Ureter (tissue), 1 donor: ENCODE measurements at places on chromosomes 5 and 9. TPM values are rescaled to one million over a fixed set of nuclear protein-coding genes. Genes with fewer than 3 reads are reported as not detected.

FSTL4 gene
- total RNA-seq = 59.8 TPM

SLC6A19 gene
- not detected for total RNA-seq

- no peak for DNase-seq
These were observed 310.5 kb downstream of the DMAC1 start for GRCh38 chr9:7489036-7489435.

GRCh38 chr9:92706218-92706940 is 36.4 kb upstream of the IPPK start:
- DNase-seq = no peak

SHLD3 gene
- 2.3 TPM for total RNA-seq

- no peak for DNase-seq
These were observed 6.1 kb upstream of the C9orf152 start for GRCh38 chr9:110214090-110214489.

DNA sequence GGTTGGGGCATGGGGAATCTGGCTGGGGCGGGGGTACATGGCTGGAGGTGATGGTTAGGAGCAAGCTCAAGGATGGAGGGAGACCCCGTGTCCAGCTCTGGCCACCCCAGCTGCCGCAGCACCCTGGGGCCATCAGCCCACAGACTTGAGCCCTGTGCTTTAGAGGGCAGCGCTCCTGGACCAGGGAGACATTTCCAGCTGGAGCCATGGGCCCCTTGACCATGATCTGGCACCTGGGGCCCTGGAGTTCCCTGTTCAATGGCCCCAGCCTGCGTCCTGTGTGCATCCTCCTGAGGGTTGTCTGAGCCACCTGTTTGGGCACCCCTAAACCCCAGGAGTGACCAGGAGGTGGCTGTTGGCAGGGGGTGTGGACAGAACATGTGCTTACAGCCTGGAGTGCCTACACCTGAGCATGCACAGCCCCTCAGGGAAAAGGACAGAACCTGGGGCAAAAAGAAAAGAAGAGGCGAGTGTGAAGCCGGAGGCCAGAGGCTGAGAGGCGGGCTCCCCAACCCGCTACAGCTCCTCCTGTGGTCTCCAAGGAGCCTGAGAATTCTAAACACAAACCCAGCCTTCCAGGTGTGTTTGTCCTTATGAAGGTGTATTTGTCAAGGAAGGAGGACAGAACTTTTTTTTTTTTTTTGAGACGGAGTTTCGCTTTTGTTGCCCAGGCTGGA is 126.7 kb downstream of the C9orf50 start:
- DNase-seq = no peak

CDKN2B gene
- total RNA-seq = 6.1 TPM

DNA sequence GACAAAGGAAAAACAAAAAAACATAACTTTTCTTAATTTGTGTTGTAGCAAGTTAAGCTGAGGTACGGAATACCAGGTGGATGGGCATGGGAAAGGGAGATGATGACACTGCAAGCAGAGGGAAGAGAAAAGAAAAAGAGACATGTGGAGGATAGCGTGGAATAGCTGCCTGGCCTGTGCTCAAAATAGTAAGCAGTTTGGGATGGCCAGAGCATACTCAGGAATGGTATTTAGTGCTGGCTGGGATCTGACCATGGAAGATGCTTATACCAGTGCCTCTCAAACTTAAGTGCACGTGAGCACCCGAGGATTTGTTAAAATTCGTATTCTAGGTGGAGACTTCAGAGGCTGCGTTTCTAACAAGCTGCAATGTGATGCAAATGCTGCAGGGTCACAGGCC is 41.3 kb downstream of the LNPEP start:
- DNase-seq = no peak

RANBP17 gene
- 29.3 TPM for total RNA-seq

DNA sequence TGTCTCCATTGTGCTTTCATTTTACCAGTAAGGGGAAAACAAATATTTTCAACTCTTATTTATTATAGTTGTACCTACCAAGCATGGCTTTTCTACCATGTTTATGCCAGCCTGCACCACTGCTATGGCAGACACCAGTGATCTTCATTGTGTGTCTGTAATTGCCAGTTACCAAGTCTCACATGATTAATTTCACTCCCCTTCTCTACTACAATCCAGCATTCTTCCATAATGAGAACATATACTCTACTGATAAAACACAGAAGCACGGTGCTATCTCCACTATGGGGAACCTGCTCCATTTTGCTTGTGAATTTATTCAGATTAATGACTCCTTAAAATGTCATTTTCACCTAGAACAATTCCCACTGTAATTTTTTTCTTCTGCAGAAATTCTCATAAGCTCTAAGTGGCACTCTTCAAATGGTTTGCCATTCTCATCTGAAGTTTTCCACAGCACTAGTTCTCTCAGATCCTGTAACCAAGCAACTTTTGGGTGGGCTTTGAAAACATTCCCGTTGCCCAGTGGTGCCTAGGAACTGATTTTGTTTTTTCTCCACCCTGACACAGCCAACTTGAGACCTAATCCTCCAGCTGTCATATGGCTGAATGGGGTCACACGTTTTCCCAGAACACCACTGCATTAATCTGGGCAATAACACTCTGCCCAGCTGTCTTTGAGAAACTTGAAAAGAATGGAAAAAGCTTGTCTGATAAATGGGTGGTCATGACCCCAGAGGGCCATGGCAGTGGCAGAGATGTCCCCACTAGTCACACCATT is 222.7 kb upstream of the RASEF start:
- DNase-seq = no peak

GRCh38 chr5:97149709-97150108 is 7.3 kb upstream of the LIX1 start:
- DNase-seq = no peak

- DNase-seq = no peak
These were observed 80.5 kb downstream of the FNBP1 start for GRCh38 chr9:129962451-129962864.

GRCh38 chr5:148834689-148835088 is 8.3 kb downstream of the ADRB2 start:
- no peak for DNase-seq

DNA sequence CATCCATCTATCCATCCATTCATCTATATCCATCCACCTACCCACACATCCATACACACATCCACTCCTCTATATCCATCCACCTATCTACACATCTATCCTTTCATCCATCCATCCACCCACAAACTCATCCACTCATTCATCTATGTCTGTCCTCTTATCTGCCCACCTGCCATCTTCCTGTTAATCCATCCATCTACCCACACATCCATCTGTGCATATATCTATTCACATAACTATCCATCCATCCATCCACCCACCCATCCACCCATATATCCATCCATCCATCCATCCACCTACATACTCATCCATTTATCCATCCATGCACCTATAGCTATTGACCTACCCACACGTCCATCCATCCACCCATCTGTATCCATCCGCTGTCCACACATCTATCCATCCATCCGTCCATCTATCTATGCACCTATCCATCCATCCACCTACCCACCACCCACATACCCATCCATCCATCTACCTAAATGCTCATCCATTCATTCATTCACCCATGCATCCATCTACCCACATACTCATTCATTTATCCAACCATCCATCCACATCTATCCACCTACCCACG is 182.1 kb upstream of the TBC1D2 start:
- no peak for DNase-seq

MSMP gene
- total RNA-seq = not detected

SEMA5A gene
- total RNA-seq = 57.0 TPM

OR1L4 gene
- total RNA-seq = not detected

DNA sequence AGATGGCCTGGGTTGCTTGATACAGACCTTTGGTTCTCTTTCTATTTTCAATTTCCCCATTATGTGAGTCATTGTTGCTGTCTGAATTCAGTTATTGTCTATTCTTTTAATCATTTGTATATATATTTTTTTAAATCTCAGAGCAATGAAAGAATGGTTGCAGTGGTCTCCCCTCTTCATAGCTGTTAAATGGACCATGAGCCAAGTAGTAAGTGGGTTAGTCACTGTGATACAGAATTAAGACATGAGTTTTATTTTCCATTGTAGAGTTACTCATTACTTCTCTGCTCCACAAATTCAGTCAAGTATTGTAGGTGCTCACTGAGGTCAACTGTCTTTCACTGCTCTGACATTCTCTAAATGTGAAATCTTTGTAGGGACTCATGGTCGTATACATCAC is 174.6 kb upstream of the GRAMD2B start:
- no peak for DNase-seq

DNA sequence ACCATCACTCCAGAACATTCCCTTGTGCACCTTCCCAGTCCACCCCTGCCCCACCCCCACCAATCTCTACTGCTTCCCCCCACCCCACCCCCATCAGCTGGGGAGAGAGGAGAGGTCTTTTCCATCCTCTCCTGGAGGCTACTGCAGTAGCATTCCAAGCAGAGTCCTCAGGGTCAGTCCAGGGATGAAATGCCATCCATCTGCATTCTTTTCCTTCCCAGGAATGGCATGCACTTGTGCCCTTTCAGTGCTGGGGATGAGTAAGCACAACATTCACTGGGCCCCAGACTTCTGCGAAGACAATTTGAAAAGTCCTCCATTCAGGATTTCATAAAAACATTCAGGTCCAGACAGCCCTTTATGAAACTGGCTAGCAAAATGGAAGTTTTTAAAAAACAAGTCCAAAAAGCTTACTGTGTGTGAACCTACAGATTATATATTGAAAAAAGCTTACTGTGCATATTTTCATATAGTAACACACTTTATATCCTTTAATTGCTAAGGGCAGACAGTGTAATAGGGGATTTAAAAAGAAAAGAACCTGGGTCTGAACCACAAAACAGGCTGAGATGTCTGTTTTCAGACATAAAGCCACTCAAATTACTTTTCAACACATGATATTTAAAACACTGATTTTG is 50.0 kb upstream of the GOLPH3 start:
- DNase-seq = no peak

DNA sequence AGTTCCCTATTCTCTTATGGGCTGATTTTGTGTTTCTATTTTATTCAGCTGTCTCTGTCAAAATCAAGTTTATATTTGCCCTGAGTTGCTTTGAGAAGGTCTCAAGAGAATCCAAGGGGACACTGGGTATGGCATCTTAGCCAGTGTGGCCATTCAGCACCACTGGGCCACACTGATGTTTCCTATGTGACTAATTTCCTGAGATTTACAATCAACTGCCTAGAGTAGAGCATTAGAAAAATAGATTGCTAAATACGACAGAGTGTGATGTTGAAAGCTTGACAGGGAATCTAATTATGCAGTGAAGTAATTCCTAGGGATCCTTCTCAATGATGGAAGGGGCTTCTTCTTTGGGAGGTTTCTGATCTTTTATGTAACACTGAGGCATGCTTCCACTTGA is 141.7 kb downstream of the SV2C start:
- no peak for DNase-seq

KLHL3 gene
- total RNA-seq = 16.8 TPM

DNA sequence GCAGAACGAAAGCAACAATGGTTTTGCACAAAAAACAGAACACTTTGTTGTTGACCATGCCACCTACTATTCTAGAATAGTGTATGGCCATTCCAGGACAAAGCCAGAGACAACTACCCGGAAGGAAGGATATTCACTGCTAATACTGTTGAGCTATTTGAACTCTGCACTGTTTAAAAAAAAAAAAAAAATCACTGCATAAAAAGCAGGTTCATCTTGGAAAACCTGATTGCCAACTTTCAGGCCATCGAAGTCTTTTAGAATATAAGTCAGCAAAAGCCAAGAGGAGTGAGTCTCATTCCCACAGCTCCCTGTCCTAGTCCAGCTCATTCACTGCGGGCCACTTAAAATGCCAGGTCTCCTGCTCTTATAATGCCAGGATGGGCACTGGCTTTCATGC is 4.0 kb downstream of the ENC1 start:
- DNase-seq = no peak

DNA sequence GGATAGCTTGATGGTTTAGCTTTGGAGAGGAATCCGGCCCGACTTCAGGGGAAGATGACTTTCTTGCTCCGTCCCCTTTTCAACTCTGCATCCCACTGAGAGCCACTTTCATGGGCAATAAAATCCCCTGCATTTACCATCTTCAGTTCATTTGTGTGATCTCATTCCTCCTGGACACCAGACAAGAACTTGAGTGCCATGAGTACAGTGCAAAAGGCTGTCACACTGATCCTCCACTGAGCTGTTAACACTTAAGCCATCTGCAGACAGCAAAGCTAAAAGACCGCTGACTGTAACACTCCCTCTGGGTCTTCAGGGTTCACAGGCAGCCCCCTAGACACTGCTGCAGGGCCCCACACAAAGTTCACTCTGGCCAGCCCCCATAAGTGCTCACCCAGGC is 48.3 kb upstream of the TCERG1 start:
- DNase-seq = no peak

GRCh38 chr5:112247960-112248359 is 171.1 kb downstream of the EPB41L4A start:
- no peak for DNase-seq

- DNase-seq = no peak
These were observed 130.2 kb upstream of the ADAMTSL1 start for GRCh38 chr9:18343784-18344183.

DNA sequence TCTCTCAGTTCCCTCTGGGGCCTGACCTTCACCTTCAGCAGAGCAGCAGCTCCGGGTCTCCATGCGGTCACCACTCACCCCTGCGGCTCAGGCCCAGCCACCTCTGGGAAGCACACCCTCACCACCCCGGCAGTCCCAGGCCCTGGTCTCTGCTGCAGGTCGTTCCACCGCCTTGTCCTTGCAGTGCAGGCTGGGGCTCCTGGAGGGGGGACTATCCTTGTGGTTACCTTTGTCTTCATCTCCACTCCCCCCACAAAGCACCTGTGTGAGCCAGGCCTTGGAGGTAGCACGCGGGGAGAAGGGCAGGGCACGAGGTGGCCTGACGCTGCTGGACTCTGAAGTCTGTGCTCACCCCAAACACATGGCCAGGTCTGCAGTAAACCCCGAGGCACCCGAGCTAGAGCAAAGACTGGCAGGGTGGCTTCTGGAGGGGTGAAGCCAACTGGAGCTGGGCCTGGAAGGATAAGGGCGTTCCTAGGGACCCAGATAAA is 33.2 kb upstream of the RXRA start:
- DNase-seq = no peak

GRCh38 chr9:33619666-33620404 is 95.8 kb downstream of the ANKRD18B start:
- DNase-seq = no peak

ENTPD2 gene
- total RNA-seq = 1.3 TPM

DNA sequence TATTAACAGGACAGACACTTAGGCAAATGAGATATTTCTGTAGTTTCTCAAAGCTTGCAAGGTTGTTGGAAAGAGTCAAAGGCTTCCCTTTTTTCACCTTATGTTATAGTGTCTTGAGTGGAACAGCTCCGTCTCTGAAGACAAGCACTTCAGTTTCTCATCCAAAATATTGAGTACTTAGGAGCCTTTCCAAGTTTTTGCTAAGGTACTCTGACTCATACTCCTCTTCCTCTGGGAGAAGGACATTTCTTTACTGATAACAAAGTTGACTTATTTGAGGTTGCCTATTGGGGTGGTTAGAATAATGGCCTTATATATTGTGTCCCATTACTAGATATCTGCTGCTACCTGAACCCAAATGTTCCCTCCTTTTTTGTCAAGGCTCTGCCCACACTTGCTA is 869.6 kb downstream of the MAT2B start:
- DNase-seq = no peak

PAPPA gene
- 4.9 TPM for total RNA-seq

SPINK7 gene
- not detected for total RNA-seq
